ENCODE measurements at places on chromosomes 2 and 18.

DNA sequence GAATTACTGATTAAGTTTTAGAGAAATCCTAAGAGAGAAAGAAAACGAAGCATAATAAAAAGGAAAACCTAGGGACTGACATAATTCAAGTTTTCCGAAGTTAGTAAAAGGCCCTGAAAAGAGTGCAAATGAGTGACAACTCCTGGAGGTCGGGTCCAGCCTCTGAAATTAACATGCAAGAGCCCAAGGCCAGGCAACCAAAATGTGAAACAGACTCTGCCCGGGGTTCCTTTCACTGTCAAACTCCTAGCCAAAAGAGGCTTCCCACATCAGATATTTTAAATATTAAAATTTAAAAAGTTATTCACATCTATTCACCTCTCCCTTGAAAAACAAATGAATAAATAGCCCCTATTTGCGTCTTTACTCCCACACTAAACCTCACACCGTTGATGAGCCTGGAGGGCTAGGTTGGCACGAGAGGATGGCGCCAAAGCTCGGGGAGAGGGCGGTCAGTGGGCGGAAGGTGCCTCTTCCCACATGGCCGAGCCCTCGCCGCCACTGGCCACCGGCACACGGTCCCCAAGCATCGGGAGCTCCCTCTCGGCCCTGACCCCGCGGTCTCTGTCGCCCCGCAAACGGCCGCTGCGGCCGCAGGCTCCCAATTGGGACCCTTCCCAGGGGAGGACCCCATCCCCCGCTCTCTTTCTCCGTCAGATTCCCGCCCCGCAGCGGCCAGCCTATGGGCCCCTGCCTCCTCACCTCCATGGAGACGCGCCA, 630 bp downstream of the PPM1G start:
- peak; percentile 37 for DNase-seq

GRCh38 chr2:220432645-220433044, 805.2 kb downstream of the SLC4A3 start:
- DNase-seq: no peak

DNA sequence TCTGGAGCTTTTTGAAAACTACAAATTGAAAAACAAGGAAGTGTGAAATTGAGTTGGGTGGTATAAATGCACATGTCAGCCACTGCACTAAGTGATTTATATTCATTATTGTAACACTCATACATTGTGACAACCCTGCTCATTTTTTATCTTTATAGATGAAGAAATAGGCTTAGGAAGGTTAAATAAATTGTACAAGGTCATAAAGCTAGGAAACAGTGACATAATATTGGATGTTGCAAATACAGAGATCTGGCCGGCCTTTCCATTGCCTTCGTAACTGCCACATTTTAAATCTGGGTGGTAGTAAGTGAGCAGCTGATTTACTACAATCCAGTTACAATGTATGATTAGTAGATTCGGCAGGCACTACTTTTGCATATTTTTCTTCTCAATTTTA, 76.6 kb upstream of the LPIN2 start:
- no peak for DNase-seq

DNA sequence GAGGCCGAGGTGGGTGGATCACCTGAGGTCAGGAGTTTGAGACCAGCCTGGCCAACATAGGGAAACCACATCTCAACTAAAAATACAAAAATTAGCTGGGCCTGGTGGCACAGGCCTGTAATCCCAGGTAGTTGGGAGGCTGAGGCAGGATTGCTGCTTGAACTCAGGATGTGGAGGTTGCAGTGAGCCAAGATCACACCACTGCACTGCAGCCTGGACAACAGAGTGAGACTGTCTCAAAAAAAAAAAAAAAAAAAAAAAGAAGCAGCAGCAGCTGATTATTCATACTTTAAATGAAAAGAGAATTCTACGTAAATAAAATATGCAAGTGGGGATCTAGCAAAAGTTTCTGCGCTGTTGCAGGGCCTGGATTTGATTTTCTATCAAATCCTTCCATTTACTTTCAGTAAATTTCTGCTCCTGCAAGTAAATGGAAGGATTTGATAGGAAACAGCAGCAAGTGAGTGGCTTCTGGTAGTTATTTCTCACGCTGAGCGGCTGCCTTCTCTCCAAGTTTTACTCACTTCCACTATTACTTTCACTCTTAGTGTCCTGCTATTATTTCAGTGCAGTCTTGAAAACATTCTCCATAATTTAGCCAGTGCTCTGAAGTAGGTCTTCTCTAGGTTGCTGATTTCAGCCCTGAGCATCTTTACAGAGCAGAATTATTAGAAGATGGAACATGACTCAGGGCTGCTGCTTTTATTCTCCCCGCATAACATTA, 68.4 kb downstream of the SLC16A14 start:
- no peak for DNase-seq

DNA sequence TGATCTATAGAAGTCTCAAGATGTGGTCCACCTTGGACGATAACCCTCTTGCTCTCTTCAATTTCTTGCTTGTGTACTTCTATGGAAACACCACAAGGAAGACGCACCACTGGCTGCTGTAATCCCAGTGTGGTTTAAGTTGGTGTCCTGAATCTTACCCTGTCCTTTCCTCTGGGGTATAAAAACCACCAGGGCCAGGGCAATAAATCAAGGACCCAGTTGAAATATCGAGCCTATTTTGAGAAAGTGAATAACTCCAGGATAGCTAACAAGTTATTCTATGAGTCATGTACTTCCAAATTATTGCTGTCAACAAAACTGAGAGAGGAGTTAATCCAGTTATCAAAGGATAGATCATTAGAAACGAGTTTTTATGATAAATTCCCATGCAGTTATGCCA, 137.0 kb downstream of the RND3 start:
- DNase-seq: no peak

- no peak for DNase-seq
Observed at GRCh38 chr2:218332920-218333645, 23.6 kb upstream of the CATIP start.

- DNase-seq: no peak
Observed at GRCh38 chr18:48934723-48935432, 15.9 kb downstream of the SMAD7 start.

- peak; percentile 42 for DNase-seq
Observed at GRCh38 chr2:171319164-171319810, 114.5 kb downstream of the METTL8 start.

GRCh38 chr2:84338069-84338468, 121.0 kb downstream of the SUCLG1 start:
- no peak for DNase-seq

- DNase-seq: no peak
Observed at GRCh38 chr2:6577960-6578359, 287.7 kb downstream of the CMPK2 start.

GRCh38 chr2:133171393-133172004, 396.8 kb downstream of the NCKAP5 start:
- DNase-seq: no peak

DNA sequence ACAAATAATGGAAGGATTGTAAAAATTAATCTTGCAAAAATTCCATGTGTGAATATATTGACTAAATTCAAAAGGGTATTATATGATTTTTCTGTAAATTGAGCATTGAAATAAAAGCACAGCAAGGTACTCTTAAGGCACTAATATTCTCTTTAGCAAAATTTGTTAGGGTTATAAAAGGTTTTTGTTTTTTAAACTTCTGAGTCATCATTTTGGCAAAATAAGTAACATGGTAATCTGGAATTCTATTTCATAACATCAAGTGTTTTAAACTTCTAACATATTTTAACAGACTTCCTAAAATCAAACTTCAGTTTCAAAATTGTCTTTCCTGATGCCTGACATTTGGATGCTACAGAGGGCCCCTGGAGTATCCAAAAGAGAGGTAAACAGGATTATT, 12.5 kb upstream of the INPP4A start:
- no peak for DNase-seq

GRCh38 chr2:216188956-216189355, 79.8 kb downstream of the XRCC5 start:
- DNase-seq: no peak

DNA sequence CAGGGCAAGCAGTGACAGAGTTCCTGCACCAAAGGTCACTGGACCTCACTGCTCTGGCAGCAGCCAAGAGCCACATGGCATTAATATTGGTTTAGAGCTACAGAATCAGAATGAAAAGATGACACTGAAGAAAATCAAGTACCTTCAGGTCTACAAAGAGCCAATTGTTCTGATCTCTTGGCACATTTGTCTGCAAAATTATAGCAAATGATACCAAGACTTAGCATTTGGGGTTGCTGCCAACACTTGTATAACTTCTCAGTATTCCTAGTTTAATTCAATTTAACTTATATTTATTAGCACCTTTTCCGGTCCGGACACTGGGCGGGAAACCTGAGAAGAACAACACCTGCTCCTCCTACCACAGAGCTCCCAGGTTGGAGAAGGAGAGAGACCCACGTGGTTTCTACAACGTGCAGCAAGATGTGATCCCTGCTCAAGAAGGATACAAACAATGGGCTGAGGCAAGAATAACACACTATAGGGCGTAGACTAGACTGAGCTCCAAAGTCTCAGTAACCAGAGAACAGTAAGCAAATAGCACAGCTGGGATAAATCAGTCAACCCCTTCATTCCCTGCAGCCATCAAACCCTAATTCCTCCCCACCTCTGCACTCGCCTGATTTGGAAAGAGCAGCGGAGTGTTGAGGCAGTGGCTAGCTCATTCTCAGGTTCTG, 2.4 kb downstream of the LRRC30 start:
- no peak for DNase-seq

GRCh38 chr2:9765611-9766531, 77.4 kb upstream of the TAF1B start:
- no peak for DNase-seq

Measured in stimulated activated CD4-positive, alpha-beta T cell treated with anti-CD3 and anti-CD28 coated beads, Interleukin-2, amount 100 ng/mL, for 24 hours (primary cell).